ENCODE measurements at places on chromosomes 6 and 20. TPM values are rescaled to one million over a fixed set of nuclear protein-coding genes. Genes with fewer than 3 reads are reported as not detected.
A peak's percentile ranks its signal among the peaks of the same experiment; 100 is the strongest.

The RNF144B gene
- total RNA-seq, result 0.19 TPM

DNA sequence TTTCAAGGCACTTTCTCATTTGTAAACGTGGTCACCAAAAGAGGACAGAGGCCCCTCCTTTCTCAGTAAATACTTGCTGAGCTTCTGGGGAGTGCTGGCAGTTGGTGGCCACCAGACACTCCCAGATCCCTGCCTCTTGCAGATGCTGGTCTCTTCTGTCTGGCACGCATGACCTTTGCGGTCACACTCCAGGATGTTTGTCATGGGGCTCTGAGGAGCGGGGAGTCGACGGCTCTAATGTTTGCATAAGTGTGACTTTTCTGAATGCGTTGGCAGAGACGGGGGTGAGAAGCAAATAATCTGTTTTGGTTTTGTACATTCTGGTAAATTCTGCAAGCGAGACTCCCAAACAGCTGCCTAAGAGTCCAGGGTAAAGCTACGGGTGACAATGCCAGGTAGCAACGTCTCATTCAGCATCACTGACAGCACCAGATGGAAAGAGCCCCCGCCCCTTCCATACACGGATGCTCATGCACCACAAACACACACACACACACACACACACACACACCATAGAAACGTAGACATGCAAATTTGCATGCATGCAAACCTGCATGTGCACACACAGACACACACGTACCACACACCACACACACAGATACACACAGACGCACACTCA is 101.1 kb downstream of the YTHDF1 start:
- no peak for DNase-seq

- DNase-seq, result no peak
Observed at GRCh38 chr6:34051331-34051919, 94.5 kb downstream of the GRM4 start.

The CCN5 gene
- total RNA-seq, result not detected

The TREML2 gene
- 3.5 TPM for total RNA-seq

DNA sequence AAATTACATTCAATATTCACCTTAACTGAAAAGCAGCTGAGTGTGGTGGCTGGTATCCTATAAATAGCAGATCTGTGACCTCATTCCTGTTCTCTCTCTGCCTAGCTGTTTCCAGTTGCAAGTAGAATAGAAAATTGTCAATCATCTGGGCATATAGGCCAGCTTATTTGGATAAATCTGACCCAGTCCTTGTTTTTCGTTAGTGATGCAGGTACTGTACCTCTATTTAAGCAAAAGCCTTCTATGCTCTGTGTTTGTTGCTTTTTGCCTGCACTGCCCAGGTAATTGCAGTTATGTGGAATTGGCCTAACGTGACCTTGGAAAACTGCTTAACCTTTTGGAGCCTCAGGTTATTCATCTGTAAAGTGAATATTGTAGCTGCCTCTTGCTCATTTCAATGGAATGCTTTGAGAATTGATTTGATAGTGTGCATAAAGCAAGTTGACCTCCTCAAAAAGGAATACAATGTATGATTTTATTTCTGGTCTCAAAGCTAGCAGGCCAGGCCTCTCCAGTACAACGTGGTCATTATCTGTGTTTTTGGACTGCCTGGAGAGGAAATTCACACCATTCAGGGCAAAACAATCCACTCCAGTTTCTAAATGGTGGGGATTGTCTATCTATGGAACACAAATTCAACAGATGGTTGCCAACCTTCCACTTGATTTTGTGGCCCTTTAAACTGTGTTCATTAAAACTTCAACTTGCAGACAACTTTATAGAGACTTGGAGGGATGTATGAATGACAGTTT is 508.7 kb upstream of the CITED2 start:
- DNase-seq, result peak; percentile 29

- DNase-seq, result no peak
Observed at GRCh38 chr6:148557796-148558321, 189.0 kb upstream of the UST start.

- no peak for DNase-seq
Observed at GRCh38 chr6:30590509-30590908, 19.3 kb downstream of the ABCF1 start.

DNA sequence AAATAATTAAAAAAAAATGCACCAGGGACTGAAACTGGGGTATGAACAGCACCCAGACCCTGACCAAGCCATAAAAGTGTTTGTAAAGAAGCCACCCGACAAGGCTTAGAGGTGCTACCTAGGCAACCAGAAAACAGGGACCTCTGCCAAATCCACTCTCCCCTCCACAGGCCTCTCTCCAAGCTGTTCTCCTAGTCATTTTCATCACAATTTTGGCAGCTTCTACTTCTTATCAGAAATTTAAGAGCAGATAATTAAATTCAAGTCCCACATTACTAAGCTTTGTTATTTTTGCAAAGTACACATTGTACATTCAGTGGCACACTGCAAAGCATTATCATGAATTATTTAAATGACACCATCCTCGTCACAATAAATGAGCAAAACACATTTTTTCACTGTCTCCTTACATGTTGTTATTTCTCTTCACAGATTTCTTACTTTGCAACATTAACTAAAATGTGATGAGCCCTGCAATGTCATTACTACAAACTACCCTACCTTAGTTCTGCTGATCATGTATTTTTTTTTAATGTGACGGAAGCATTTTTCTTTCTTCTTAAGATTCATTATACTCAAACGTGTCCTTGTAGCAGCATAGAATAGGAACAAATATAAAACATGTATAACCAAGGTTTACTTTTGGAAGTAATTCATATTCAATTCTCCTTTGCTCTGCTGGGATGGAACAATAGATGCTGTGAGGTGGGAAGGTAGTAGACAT is 38.1 kb downstream of the ECT2L start:
- DNase-seq, result no peak

The LINC00237 gene
- not detected for total RNA-seq

The PLA2G7 gene
- not detected for total RNA-seq

The GABRR1 gene
- total RNA-seq, result not detected
